ENCODE measurements at places on chromosomes 2 and 18.

GRCh38 chr2:121074293-121074932, 210.6 kb downstream of the TFCP2L1 start:
- DNase-seq = no peak

GRCh38 chr2:70141902-70142589, 48.8 kb downstream of the C2orf42 start:
- DNase-seq = peak; percentile 45

DNA sequence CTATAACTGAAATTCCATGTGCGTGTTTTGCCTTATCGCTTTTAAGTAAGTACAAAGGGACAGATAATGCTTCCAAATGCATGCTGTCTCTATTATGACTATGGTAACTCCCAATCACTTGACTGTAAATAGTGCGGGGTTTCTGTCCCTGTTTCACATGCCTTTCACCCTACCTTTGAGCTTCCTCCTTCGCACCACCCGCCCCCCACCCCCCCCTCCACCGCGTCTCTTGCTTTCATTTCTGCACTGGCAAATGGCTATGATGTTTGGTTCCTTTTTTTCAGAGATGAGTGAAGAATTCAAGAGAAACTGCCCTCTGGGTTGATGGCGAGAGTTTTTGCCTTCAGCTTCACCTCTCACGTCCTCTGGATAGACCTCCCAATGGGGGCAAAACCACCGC, 25.0 kb upstream of the SPP2 start:
- DNase-seq = no peak

DNA sequence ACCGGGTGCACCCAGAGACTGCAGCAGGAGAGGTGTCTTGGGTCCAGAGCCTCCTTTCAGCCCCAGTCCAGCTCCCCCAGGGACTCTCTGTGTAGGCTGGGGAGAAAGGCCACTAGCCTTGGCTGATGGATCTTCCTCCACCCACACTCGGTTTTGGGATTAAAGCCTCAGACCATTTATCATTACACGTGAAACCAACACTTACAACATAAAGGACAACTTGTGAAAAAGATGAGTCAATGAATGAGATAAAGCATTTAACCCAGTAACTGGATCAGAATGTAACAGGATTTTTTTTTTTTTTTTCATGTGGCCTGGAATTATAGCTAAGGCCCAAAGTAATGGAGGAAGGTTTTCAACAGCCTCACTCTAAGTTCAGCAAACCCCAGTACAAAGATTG, 32.1 kb downstream of the NAT8 start:
- DNase-seq = no peak

GRCh38 chr18:10787293-10787901, 261.6 kb downstream of the NAPG start:
- peak; percentile 82 for DNase-seq

GRCh38 chr18:45522371-45522770, 92.9 kb upstream of the SLC14A2 start:
- no peak for DNase-seq

- no peak for DNase-seq
These were observed 4.7 kb upstream of the KCNF1 start for GRCh38 chr2:10906926-10907625.

GRCh38 chr2:225337183-225337582, 62.3 kb upstream of the NYAP2 start:
- DNase-seq = no peak

GRCh38 chr2:80303006-80303908, 1.3 kb downstream of the LRRTM1 start:
- peak; percentile 11 for DNase-seq

- DNase-seq = no peak
These were observed 469.9 kb upstream of the NRP2 start for GRCh38 chr2:205212357-205212756.

- no peak for DNase-seq
These were observed 10.0 kb upstream of the ALPG start for GRCh38 chr2:232396683-232397082.

- no peak for DNase-seq
These were observed 8.6 kb upstream of the FAHD2A start for GRCh38 chr2:95393901-95394300.

DNA sequence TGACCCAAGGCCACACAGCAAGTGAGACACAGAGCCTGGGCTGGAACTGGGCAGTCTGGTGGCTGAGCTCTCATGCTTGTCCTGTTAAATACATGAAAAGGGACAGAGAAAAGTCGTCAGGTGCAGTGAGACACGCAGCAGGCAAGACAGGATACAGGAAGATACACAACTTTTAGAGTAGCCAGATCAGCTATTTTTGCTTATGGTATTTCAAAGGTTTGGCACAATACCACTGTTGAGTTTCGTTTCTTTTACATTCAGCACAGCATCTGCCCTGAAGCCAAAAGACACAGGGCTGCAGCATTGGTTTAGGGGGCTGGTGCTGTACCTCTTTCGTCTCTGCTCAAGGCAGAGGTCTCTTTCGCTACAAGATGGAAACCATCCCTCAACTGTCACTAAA, 14.0 kb downstream of the FHL2 start:
- no peak for DNase-seq

GRCh38 chr2:175880-176820, 87.7 kb downstream of the SH3YL1 start:
- no peak for DNase-seq

DNA sequence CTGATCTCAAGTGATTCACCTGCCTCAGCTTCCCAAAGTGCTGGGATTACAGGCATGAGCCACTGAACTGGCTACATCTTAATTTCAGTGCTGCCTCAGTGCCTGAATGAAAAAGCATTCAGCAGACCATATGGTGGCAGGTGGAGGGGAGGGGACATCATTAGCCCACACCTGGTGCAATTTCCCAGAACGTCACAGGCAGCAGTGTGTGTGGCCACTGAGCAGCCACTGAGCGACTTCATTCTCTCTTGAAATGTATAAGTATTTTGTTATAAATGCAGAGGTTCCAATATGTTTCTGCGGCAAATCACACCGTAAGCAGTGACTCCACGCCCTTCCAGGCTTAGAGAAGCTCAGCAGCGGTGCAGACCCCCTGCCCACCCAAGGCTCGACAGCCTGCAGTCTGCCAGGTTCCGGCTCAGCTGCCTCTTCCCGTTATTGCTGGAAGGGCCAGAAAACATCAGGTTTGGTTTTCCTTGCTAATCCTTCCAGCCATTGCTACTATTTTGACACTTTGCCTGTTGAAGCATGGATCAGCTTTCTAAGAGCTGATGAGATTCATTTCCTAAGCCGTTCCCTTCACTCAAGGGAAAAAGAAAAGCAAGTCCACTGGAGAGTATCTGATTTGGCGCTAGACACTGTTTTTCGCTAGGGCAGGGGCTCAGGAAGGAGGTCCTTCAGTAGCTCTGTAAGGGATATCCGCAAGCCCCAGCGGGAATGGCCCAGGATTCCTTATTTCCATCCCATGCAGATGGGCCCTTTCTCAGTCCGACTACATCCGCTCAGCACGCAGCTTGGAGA, 250.7 kb downstream of the VAPA start:
- no peak for DNase-seq

DNA sequence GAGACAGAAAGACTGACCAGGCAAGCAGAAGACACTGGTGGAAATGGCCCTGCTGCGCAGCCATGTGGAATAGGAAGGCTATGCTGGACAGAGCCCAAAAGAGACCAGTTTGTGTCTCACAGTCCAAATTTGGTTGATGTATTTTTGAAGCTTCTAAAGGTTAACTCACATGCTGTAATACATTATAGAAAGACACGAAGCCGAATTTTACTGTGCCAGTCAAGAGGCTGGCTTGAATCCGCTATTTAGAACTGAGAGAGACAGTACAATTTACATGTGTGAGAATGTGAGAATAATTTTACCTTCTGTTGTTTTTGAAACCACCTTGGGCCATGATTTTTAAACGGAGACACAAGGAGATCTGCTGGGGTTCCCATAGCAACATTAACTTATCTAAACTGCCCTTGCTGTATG, 113.6 kb downstream of the METTL8 start:
- DNase-seq = no peak

DNA sequence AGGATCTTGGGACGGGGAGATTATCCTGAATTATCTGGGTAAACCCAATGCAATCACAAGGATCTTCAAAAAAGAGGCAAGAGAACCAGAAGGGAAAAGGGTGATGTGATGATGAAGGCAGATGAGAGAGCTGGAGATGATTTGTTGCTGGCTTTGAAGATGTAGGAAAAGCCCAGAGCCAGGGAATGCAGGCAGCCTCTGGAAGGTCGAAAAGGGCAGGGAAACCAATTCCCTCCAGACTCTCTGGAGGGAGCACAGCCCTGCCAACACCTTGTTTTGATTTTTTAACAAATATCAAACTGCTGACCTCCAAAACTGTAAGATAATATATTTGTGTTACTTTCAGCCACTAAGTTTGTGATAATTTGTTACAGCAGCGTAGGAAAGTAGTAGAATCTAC, 48.9 kb upstream of the IL1R2 start:
- DNase-seq = no peak

DNA sequence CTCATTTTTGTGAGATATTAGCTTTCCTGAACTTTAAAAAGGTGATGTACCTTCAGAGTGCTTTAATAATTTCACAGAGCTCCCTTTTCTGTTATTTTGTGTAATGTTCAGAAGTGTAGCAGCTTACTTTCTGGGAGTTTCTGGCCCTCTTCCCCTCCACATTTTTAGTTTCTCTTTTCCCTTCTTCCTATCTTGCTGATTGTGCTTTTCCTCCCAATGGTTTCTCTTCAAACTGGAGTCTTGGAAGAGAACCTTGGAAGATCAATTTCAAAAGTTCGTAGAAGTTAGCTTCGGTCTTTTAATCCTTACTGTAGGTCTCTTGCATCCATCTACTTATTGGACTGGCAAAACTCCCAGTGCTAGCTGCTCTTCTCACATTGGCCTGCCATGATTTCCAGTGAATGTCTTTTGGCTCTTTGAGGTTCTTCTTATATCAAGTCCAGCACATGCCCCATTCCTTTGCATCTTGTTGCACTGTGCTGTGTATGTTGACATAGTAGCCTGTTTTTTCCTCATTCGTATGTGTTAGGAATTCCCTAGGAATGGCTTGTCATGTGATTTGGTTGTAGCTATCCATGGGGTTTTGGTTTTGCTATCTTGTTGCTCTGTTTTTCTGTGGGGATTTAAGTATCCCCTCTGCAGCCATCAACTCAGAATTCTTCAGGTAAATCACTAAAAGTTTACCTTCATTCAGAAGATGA, 7.8 kb downstream of the CCNT2 start:
- DNase-seq = no peak

DNA sequence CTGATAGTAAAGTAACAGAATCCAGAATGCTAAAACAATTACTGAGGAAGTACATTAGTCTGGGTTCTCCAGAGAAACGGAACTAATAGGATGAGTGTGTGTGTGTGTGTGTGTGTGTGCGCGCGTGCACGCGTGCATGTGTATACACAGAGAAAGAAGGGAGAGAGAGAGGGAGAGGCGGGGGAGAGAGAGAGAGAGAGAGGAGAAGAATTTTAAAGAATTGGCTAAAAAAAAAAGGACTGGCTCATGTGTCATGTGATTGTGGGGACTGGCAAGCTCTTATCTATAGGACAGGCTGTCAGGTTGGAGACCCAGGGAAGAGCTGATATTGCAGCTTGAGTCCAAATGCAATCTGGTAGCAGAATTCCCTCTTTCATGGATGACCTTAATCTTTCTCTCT, 976.2 kb upstream of the CDH2 start:
- no peak for DNase-seq

GRCh38 chr2:11187731-11188130, 32.5 kb downstream of the SLC66A3 start:
- DNase-seq = no peak

DNA sequence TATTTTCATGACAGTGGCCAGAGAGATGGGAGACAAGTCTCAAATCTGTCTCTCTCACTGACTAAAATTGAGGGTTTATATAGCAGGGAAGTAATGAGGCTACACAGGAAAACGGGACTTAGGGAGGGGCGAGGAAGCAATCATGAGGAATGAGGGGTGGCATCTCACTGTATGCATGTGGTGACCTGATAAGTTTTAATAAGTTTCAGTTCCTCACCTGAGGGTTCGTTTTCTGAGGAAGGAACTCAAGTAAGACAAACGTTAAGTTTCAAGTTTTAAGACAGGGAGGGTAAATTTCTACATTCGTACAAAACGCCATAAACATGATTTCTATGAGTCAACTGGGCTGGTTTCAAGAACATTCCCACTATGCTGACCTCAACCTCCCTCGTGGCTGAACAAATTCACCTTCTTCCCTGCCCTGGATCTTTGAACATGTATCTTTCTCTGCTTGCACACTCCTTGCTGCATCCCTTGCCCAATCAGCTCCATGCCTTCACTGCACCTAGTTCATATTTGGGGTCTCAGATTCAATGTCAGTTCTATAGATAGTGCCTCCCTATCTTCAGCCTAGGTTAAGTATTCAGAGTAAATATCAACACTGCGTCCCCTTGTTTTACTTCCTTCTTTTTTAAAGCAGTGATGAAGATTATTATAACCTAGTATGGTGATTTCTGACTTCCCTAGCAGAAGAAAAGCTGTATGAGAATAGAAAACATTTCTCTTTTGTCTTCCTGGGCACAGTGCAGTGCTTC, 53.3 kb upstream of the CNTNAP5 start:
- no peak for DNase-seq

- no peak for DNase-seq
These were observed 29.5 kb upstream of the NFU1 start for GRCh38 chr2:69466728-69467127.

DNA sequence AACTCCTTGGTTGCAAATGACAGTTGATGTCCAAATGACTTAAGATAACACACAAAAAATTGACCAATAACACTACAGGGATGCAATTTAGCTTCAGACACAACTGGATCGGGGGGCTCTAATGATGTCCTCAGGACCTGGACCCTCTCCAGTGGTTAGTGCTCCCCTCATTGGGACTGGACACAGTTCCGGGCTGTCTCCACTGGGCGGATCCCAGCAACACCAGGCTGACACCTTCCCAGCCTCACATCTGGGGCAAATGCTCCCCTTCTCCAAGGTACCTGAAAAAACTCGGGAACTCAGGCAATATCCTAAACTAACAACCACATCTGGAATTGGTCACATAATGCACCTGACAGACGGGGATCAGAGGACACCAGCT, 48.7 kb downstream of the PSMG2 start:
- DNase-seq = no peak

DNA sequence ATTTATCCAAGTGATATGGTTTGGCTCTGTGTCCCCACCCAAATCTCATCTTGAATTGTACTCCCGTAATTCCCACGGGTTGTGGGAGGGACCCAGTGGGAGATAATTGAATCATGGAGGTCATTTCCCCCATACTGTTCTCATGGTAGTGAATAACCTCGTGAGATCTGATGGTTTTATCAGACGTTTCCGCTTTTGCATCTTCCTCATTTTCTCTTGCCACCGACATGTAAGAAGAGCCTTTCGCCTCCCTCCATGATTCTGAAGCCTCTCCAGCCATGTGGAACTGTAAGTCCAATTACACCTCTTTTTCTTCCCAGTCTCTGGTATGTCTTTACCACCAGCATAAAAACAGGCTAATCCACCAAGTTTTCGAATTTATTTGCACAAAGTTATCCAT, 20.3 kb upstream of the CHST10 start:
- DNase-seq = no peak

- no peak for DNase-seq
These were observed 4.9 kb downstream of the IRS1 start for GRCh38 chr2:226794751-226795171.
